Suprapubic skin (tissue), 4 donors: ENCODE measurements at places on chromosomes 1 and 21.
A peak's percentile ranks its signal among the peaks of the same experiment; 100 is the strongest.

DNA sequence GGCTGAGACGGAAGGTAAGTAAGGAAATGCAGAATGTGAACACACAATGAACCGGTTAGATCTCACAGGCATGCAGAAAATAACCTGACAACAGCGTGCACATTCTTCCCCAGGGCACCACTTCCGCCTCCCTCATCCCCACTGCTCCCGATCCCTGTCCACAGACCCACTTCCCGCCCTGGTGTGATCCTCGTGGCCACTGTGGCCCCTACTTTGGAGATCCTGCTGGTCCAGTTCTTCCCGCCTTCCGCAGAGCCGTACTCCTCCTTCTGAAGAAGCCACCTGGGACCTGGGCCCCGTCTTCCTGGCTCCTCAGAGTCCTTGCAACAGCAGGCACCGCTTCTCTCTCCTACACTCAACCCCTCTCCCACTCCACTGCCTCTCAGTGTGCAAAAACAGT lies 1.4 kb upstream of the GSTM4 start:
- no peak for DNase-seq

- DNase-seq: no peak
Observed at GRCh38 chr1:244325056-244325758, 126.5 kb downstream of the ADSS2 start.

GRCh38 chr1:9733160-9733789 lies 81.7 kb downstream of the PIK3CD start:
- no peak for DNase-seq

GRCh38 chr21:32001390-32001789 lies 128.6 kb downstream of the HUNK start:
- DNase-seq: no peak

- DNase-seq: no peak
Observed at GRCh38 chr1:12080156-12080555, 17.1 kb downstream of the TNFRSF8 start.

- peak; percentile 89 for DNase-seq
Observed at GRCh38 chr1:226001963-226002666, 3.0 kb upstream of the SDE2 start.

GRCh38 chr1:219446288-219446687 lies 166.6 kb downstream of the ZC3H11B start:
- DNase-seq: no peak

GRCh38 chr1:170618421-170618820 lies 45.5 kb upstream of the PRRX1 start:
- no peak for DNase-seq

DNA sequence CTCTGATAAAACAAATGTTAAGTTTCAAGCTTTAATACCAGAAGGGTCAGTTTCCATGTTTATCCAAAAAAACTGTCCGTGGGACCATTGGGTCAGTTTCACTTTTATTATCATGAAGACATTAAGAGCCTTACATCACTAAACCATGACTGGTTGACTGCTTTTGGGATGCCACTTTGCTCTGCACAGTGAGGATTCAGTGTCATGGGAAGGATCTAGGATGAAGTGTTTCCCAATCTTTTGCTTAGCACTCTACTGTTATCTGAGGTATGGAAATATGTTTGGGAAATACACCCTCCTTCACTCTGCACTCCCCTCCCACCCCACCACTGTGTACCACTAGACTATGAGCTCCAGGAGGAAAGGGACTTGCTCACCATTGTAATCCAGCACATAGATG lies 16.3 kb downstream of the RPS6KC1 start:
- DNase-seq: no peak

DNA sequence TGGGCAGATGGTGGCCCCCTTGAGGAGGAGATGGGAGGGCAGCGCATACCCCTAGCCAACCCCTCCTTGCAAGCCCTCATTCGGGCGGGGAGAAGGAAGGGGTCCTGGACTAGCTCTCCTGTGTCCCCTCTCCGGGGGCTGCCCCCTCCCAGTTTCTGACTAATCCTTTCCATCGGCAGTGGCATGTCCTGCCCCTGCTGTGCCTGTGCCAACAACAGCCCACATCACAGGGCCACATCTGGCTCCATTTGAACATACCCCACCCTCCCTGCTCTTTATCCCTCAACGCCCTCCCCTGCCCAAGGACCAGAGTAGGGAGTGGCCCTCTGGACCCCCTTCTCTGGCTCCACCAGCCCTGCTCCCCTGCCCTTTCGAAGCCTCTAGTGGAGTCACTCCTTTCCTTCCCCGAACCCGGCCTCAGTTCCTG lies 11.0 kb upstream of the LMNA start:
- peak; percentile 92 for DNase-seq

DNA sequence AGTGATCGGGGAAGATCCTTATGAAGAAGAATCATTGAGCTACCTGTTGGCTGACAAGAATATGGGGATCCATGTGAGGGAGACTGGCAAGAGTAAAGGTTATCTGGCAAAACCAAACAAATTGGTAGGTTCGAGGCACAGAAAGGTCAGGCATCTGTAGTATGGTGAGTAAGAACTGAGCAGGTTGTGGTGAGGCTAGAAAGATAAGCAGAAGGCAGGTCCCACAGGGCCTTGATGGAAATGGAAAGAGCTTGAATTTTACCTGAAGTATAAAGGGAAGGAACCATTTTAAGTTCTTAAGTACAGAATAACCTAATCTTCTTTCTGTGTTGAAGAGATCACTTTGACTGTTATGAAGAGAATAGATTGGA lies 11.1 kb downstream of the PTPRC start:
- no peak for DNase-seq

DNA sequence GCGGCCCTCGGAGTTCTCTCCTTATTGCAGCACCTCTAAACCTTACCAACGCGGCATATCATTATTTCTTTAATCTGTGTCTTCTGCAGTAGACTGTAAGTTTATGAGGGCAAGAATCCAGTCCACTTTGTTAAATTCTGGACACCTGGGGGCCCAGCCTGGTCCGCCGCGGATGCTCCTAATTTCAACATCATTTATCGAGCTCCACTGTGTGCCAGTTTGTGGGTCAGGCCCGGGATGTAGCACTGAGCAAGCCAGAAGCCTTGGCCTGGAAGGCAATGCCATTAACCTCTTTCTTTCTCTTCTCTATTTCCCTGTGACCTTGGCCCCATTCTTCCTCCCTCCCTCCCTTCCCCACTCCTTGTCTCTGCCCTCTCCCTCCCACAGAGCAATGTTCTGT lies 70.6 kb upstream of the CACNA1E start:
- no peak for DNase-seq

- DNase-seq: no peak
Observed at GRCh38 chr1:201098992-201099677, 13.1 kb downstream of the CACNA1S start.

DNA sequence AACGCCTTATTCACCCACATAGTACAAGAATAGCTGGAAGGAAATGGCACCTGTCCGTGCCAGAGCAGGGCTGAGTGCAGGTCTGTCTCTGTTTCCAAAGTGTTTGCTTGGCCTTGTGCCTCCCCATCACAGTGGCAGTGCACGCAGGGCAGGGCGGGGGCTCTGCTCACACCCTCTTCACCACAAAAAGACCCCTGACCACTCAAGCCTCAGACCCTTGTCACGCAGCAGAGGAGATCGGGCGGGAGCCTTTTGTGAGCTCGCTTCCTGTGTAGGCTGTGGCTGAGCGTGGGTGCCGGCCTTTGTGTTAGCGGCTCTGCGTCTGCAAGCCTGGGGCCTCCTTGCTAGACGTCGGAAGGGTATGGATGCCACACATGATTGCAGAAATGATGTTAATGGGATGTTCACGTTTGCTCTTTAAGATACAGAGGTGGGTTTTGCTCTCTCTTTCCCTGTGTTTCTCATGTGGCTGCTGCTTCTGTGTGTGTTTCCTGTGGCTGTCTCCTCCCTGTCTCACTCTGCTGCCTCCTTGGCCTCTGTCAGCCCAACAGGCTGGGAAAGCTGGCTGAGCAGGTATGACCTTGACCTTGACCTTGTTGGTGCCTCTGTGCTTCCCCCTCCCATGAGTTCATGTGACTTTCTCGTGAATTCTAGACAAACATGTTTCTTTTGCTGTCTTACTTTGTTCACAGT lies 45.4 kb downstream of the S100B start:
- no peak for DNase-seq
